Activated T-helper 17 cell treated with anti-CD3 and anti-CD28 coated beads, Interleukin-2, amount 50 U/mL, for 72 hours (primary cell): ENCODE measurements at places on chromosomes 5 and 9. TPM values are rescaled to one million over a fixed set of nuclear protein-coding genes. Genes with fewer than 3 reads are reported as not detected.

Gene CCDC112
- total RNA-seq: 1.7 TPM

Gene BICD2
- total RNA-seq: 24.9 TPM

Gene ANAPC2
- total RNA-seq: 53.1 TPM

Gene RAB3C
- total RNA-seq: not detected

Gene ZFP62
- 20.8 TPM for total RNA-seq
